Left renal cortex interstitium (tissue), 4 donors: ENCODE measurements at places on chromosomes 16 and 17. TPM values are rescaled to one million over a fixed set of nuclear protein-coding genes. Genes with fewer than 3 reads are reported as not detected.

Gene SLC35G6
- polyA plus RNA-seq, result 0.72 TPM

Gene RAB11FIP4
- 14.1 TPM for polyA plus RNA-seq

Gene MRPS7
- polyA plus RNA-seq, result 70.7 TPM

Gene C16orf46
- polyA plus RNA-seq, result 1.9 TPM

GRCh38 chr17:18380471-18381157 lies 3.0 kb downstream of the EVPLL start:
- DNase-seq, result no peak

- no peak for DNase-seq
These were observed 24.8 kb upstream of the NDRG4 start for GRCh38 chr16:58475091-58475619.

DNA sequence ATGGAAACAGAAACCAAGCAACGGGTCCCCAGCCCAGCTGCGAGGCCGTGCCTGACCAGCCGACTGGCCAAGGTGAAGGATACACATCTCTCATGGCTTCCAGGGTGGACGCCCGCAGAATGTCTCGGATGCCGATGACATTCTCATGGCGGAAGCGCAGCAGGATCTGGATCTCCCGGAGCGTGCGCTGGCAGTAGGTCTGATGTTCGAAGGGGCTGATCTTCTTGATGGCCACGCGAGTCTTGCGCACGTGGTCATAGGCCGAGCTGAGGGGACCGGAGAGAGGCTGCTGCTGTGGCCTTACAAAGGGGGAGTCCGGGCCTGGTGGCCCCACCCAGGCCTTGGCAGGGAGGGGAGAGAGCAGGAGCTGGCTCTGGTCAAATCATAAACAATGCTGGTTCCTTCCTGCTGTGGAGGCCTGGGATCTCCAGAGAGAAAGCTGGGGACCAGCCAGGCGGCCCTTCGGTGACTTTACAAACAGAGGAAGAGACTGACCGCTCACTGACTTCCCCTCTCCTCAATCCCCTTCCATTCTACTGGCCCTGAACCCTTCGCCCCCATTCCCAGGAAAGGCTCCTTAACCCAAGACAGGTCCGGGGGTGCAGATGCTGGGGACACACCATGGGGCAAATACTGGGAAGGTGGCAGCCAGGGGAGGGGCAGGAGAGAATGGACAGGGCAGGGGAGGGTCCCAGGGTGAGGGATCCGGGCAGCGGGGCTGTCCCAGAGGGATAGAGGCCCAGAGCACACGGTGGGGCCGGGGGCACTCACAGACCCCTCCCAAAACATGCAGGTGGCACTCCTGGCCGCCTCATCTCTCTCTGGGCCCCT lies 1.1 kb downstream of the MAPK3 start:
- DNase-seq, result no peak

DNA sequence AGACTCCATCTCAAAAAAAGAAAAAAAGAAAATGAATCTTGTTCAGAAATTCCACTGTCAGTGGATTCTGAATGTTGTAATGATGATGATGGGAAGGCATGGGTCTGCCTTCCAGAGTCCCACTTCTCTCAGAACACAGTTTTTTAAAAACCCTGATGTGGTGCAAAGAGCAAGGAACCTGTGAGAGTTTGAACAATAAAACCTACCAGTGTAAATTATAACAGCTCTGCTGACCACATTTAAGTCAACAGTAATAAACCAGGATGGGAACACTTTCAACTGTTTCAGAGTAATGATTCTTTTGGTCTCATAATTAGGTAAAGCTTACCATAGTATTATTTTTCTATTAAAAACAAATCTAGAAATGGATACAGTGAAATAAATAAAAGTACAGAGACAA lies 99.0 kb downstream of the MYO1D start:
- no peak for DNase-seq

- DNase-seq, result no peak
These were observed 3.2 kb downstream of the ACSF3 start for GRCh38 chr16:89096768-89097391.

DNA sequence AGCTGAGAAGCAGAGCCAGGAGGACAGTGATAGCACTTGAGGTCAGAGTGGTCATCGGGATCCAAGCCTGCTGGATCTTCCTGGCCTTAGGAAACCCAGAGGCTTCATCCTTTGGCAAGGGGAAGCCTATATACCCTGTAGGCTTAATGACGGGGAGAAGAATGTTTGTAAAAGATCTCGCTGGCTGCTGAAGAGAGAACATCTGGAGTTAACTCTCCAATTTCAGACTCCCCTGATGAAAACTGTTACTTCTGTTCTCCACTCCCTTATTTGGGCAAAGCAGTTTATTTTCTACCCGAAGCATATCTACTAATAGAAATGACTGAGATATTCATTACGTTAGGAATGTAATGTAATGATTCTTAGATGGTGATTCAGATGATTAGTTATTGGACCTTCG lies 487.0 kb downstream of the CDH13 start:
- no peak for DNase-seq

DNA sequence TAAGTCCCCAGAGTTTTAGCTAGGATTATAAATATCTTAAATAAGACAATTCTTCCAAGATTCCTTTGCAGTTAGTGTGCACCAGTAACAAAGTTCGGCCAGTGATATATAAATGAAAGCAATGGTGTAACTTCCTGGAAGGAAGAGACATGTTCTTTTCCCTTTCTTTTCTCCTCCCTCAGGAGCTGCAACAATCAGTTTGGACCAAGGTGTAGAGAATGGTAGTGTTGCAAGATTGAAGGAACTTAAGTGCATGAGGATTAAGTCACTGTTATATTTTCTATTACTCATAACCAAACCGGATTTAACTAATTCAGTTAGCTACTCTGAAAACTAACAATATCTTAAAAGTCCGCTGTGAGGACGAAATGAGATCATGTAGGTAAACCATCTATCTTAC lies 68.9 kb upstream of the KCNJ16 start:
- no peak for DNase-seq

DNA sequence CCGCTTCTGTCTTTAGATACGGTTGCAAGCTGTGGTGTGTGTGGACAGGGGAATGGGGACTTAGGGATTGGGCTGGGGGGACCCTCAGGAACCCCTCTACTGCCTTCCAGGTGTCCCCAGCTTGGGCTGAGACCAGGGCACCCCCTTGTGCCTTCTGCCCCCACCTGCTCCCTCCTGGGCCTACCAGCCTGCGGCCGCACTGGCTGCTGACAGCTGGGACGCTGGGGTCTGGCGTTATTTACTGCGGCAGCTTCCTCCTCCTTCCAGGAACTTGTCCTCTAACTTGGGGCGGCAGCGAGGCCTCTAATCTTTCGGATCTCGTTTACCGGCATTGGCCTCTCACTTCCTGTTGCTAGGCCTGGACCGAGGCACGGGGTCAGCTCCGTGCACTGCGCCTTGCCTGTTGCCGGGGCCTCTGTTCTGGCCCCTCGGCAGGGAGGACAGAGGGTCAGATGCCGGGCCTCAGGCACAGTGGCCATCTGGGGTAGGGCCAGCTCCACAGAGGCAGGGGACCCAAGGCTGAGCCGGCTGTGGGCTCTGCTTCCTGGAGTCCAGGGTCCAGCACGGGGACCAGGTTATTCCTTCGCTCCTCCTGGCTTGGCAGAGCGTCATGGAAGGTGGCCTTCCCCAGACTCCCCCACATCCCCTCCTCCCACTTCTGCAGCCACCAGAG lies 31.8 kb downstream of the TMEM235 start:
- DNase-seq, result no peak

GRCh38 chr16:71807905-71808592 lies 585 bp downstream of the AP1G1 start:
- DNase-seq, result no peak

GRCh38 chr17:38658741-38659345 lies 15.9 kb downstream of the EPOP start:
- no peak for DNase-seq

DNA sequence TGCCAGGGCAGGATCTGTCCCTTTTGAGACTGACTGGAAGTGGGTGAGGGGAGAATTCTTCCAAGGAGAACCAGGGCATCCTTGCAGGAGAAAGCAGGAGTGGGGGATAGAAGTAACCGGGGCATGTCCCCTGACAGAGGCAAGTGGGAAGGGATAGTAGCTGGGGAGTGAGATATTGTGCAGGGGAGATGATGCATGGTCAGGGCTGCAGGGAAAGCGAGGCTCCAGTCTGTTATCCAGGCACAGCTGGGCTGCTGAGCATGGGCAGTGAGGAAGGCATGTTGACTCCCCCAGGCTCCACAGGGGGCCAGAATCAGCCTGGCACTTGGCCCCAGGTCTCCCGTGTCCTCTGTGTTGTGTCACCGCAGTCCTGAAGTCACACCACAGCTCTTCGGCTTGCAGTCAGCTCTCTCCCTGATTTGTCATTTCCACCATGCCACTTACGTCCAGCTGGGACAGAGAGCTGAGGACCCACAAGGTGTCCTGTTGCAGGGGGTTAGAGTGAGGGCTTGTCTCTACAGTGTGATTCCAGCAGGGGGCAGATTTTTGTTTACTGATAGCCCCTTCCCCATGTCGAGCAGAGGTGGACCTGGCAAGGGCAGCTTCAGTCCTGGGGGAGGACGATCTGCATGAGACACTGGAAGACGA lies 40.9 kb downstream of the B9D1 start:
- no peak for DNase-seq

DNA sequence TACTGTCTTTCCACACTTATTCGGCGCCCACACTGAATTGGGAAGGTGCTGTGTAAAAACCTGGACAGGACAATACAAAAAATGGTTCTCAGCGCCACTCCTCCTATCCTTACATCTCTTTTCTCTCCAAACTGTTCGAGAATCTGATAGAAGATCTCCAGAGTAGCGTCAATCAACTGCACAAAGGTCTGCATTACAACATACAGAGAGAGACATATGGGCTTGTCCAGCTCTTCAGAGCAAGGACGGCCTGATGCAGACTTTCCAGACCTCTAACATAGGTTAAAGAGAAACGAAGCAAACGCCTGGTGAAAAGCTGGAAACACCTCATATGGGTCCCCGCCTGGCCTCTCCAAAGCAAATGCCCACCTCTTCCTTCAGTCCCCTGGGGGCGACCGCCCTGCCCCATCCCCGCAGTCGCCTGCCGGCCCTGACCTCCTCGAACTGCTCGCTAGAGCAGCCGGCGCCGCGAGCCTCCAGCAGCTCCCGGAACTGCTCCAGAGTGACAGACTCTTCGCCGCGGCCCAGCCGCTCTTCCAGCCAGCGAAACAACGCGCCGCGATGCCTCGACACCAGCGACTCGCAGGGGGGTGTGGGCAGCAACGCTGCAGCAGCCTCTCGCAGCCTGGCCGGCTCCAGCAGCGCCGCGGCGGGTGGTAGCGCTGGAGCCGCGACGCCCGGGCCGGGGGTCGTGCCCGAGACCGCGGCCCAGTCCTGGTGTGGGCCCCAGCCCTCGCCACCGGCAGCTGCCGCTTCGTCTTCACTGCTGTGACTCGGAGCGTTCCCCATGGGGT lies 526 bp downstream of the ZZEF1 start:
- no peak for DNase-seq

DNA sequence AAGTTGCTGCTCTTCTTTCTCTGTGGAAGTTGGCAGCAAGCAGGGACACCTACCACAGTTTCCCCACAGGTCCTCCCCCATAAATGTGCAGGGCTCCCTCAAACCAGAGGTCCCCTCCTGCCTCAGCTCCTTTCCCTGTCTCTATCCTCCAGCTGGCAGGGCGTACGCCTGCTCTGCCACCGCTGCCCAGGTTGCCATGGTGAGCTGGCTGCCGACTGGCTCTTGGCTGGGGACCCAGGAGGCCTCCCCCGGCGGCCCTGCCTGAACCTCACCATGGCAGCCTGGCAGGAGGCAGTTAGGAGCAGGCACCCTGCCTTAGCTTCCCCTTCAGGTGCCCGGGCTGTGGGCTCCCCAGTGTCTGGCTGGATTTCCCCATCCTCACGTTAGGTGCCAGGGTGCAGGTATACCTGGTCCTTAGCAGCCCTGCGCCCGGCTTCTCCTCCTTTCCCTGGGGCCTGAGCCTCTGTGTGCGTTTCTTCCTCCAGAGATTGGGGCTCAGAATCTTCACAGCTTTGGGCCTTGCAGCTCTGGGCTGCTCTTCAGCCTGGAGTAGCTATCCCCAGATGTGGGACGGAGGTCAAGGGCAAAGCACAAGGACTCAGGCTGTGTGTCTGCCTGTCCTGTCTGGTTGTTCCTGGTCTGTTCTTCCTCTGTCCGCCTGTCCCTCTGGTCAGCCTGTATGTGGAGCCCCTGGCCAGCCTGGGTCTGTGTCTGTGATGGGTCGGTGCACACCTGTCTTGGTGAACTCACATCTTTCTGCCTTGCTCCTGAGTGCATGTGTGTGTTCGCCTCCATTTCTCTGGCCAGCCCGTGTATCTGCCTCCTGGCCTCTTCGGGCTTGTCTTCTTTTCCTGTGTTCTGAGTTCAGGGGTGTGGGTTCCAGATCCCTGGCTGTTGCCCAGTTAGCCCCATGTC lies 15.7 kb downstream of the GJD3 start:
- DNase-seq, result no peak

- no peak for DNase-seq
These were observed 115.8 kb downstream of the MSI2 start for GRCh38 chr17:57372156-57372555.

GRCh38 chr17:61393904-61394629 lies 5.6 kb upstream of the TBX2 start:
- DNase-seq, result no peak

DNA sequence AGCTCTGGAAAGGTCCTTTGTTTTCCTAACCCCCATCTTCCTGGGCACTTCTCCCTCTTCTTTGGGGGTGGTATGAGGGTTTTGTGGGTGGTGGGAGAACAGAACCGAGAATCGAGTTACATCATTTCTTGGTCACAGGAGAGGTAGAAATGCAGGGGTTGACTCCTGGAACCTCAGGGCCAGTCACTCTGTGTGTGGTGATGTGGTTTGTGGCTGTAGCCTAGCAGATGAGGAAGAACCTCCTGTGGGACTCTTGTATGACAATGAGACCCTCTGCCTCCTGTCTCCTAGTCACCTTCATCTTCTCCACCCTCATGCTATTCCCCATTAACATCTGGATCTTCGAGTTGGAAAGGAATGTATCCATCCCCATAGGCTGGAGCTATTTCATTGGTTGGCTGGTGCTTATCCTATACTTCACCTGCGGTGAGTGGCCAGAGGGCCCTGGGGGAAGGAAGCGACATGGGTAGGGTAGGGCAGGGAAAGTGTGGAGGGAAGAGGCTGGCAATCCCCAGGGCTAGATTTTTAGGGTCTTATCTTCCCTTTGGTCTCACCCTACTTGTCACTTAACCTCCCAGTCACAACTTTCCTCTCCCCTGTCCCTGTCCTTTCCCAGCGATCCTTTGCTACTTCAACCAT lies 5.5 kb downstream of the ODF4 start:
- DNase-seq, result no peak
